ENCODE measurements at places on chromosomes 4 and X. TPM values are rescaled to one million over a fixed set of nuclear protein-coding genes. Genes with fewer than 3 reads are reported as not detected.
A peak's percentile ranks its signal among the peaks of the same experiment; 100 is the strongest.

DNA sequence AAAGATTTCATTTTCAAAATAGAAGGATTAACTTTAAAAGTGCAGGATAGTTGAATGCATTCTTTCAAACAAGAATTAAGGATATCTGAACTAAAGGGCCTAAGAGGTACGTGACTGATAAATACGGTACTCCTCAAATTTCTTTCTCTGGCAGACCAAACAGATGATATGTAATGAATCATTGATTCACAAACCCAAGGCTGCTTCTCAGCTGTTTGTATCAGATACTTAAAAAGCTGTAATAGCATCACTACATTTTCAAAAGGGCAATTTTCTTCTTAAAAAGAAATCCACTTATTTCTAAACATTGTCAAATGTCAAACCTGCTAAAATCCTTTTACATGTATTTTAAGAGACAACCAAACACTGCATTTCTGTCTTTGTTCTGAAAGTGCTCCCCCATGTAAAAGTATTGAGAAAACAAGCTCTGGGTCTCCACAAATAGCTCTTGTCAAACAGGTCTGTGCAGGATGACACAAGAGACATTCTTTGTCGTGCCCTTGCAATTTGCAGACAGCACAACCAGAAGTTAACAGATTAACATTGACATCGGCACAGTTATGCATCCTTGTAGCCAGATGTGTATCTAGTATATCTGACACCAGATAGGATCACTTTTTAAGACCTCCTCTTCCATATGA lies 82.0 kb downstream of the MANBA start:
- DNase-seq = peak; percentile 80

DNA sequence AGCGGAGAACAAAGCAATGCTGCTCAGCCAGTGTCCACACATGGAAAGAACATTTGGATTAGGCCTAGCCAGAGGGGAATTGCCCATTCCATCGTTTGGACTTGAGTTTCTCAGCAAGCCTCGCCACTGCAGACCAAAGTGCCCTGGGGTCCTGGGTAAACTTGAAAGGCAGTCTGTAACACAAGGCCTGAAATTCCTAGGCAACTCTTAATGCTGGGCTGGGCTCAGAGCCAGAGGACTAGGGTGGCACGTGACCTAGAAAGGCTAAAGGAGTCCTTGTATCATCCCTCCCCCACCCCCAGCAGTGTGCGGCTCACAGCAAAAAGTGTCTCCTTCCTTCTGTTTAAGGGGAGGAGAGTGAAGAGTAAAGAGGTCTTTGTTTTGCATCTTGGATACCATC lies 210.4 kb upstream of the ARX start:
- no peak for DNase-seq

CSAG2 gene
- total RNA-seq = not detected

DNA sequence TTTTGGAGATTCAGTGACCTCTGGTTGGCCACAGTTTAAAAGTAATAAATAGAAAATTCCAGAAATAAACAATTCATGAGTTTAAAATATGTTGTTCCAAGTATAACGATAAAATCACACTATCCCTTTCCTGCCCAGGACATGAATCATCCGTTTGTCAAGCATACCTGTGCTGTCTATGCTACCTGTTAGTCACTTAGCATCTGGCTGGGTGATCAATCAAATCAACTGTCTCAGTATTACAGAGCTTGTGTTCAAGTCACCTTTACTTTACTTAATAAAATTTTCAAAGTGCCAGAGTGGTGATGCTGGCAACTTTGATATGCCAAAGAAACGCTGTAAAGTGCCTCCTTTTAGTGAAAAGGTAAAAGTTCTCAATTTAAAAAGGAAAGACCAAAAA lies 979.5 kb upstream of the NDST4 start:
- peak; percentile 35 for DNase-seq

DNA sequence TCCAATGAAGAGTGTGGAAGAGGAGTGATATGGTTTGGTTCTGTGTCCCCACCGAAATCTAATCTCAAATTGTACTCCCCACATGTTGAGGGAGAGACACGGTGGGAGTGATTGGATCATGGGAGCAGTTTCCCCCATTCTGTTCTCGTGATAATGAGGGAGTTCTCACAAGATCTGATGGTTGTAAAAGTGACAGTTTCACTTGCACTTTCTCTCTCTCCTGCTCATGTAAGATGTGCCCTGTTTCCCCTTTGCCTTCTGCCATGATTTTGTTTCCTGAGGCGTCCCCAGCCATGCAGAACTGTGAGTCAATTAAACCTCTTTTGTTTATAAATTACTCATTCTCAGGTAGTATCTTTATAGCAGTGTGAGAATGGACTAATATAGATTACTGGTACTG lies 39.6 kb downstream of the FAM47C start:
- DNase-seq = no peak

MMRN1 gene
- total RNA-seq = under 0.01 TPM

- DNase-seq = peak; percentile 49
These were observed at the start of gene CCDC149 for GRCh38 chr4:24912252-24913118. Gene CCDC149 (minus strand): TSS chr4:24913042. CDS start chr4:24912864, 178 bp downstream.

All from bronchial epithelial cell (primary cell).